ENCODE measurements at places on chromosomes 16 and 17. TPM values are rescaled to one million over a fixed set of nuclear protein-coding genes. Genes with fewer than 3 reads are reported as not detected.

Gene SHISA6
- 0.06 TPM for total RNA-seq

Gene TOX3
- 3.0 TPM for total RNA-seq

Gene ANKS4B
- total RNA-seq, result not detected

GRCh38 chr16:48447940-48448536 lies 62.8 kb upstream of the SIAH1 start:
- DNase-seq, result no peak
- H3K4me3 ChIP-seq, result no peak overlapping the region
- H3K27me3 ChIP-seq, result no peaks in the 10 kb centered on the region
- H3K4me1 ChIP-seq, result peaks cover 14% of the 10 kb centered on the region
- H3K27ac ChIP-seq, result no peak overlapping the region
- no peaks in the 10 kb centered on the region for H3K36me3 ChIP-seq

- H3K27me3 ChIP-seq, result no peaks in the 10 kb centered on the region
- no peak overlapping the region for H3K27ac ChIP-seq
- no peaks in the 10 kb centered on the region for H3K36me3 ChIP-seq
- no peak for DNase-seq
Measured at GRCh38 chr16:62549875-62550274, 513.6 kb upstream of the CDH8 start.

DNA sequence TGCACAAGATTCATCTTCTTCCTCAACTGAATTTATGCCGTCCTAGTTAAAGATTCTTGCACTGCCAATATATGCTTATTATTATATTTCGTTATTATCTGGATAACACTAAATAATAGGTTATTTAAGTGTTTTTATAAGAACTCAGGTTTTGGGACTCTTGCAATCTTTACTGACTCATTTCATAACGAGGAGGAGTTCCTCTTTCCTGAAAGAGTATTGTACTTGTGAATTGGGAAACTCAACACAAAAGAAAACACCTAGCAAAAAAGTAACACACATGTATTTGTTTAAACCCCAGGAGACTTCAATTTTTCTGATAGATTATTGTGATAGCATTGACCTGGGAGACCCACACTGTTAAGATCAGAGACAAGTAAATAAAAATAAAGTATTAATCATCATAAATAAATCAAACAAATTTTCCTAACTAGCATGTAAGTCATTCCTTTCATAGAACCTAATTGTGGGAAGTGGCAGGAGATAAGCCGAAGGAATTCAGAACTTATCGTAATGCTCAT lies 505.8 kb downstream of the KCNJ2 start:
- H3K27ac ChIP-seq, result no peak overlapping the region
- no peaks in the 10 kb centered on the region for H3K36me3 ChIP-seq
- no peak for DNase-seq
- H3K4me1 ChIP-seq, result no peaks in the 10 kb centered on the region

- H3K4me1 ChIP-seq, result no peaks in the 10 kb centered on the region
- H3K27ac ChIP-seq, result no peak overlapping the region
- H3K27me3 ChIP-seq, result no peaks in the 10 kb centered on the region
- H3K4me3 ChIP-seq, result no peak overlapping the region
- peaks cover 12% of the 10 kb centered on the region for H3K36me3 ChIP-seq
Measured at GRCh38 chr17:66690166-66690565, 144.8 kb upstream of the CACNG5 start.

- no peak overlapping the region for H3K27ac ChIP-seq
- DNase-seq, result peak; percentile 57
Measured at GRCh38 chr17:44086364-44087311, 16.1 kb downstream of the G6PC3 start.

- no peak overlapping the region for H3K27ac ChIP-seq
- no peak for DNase-seq
- no peak overlapping the region for H3K4me3 ChIP-seq
Measured at GRCh38 chr16:12395268-12395667, 408.4 kb downstream of the CPPED1 start.

All from left lung (tissue), 14 donors.